ENCODE measurements at places on chromosomes 5 and 9.

DNA sequence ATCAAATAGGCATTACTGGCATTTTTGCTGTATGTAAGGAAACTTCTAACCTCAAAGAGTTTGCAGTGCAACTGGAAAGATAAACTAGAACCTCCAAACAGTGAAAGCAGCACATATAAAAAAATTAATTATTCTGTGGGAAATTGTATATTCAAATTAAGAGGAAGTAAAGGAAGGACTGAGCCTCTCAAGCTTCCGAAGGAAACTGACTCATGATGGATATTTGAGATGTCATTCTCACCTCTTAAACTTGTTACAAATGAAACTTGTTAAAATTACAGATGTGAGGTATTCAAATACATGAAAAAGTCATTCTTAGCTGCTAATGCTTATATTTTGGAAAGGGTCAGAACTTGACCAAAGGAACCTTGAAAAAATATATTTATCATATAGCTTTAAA is 538.7 kb downstream of the PDE4D start:
- DNase-seq = no peak

DNA sequence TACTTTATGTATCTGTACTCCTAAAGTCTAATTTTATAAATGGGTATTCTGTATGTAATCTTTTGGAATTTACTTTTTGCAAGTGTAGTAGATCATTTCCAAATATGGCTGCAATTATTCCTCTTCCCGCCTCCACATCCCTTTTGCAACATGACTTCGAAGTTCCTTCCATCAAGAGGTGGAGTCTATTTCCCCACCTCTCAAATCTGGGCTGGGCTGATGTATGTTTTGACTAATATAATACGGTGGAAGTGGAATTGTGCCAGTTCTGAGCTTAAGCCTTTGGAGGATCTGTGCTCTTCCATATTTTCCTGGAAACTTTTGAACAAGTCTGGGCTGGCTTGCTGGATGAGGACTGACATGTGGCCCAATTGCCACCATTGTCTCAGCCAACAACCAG is 155.9 kb downstream of the FGF18 start:
- no peak for DNase-seq

- DNase-seq = no peak
Observed at GRCh38 chr9:14870090-14870489, 40.1 kb downstream of the FREM1 start.

DNA sequence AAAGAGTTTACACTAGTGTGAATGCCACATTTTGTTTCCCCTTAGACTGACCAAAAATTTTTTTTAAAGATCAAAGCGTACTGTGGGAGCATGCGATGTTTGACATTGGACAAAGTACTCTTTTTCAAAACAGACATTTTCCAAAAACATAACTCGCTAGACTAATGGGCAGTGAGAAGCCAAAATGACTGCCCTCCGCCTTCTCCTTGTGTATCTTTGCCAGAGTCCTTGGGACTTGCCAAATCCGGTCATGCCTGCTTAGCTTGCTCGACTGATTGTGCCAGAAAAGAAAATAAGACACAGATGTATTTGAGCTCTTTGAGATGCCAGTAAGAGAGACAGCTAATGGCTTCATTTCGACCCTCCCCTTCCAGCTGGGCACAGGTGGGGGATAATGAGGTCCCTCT is 157.5 kb downstream of the MAPKAP1 start:
- DNase-seq = no peak

DNA sequence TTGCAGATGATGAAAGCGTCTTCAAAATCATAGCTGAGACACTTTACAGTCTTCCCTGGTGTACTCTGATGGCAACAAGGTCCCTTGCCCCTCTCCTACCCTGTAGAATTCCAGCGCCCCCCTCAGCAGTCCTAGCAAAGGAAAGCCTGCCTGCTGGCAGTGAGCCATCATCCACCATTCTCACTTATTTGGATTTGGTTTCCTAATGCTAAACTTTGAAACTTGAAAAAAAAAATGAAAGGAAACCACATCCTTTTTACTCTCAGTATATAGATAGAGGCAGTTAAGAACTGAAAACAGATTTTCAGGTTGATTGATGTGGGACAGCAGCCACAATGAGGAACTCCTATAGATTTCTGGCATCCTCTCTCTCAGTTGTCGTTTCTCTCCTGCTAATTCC is at the start of gene GZMA:
Gene GZMA, plus strand, starts transcription at position 299 of the 400 bp plus-strand sequence. Its CDS starts 37 bp downstream, at position 336.
- DNase-seq = no peak

DNA sequence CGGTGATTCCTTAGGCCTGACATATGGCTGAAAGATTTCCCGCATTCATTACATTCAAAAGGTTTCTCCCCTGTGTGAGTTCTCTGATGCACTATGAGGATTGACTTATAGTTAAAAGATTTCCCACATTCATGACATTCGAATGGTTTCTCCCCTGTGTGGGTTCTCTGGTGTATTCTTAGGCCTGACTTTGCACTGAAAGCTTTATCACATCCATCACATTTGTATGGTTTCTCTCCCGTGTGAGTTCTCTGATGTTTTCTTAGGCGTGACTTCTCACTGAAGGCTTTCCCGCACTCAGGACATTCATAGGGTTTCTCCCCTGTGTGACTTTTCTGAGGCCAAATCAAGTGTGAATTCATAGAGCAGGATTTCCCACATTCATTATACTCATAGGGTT is 35.8 kb downstream of the ZNF782 start:
- no peak for DNase-seq
